ENCODE measurements at places on chromosomes 6 and 20. TPM values are rescaled to one million over a fixed set of nuclear protein-coding genes. Genes with fewer than 3 reads are reported as not detected.

GRCh38 chr6:15817100-15817499, 154.3 kb upstream of the DTNBP1 start:
- DNase-seq: no peak

GRCh38 chr6:4675121-4675520, 101.1 kb upstream of the CDYL start:
- DNase-seq: no peak

DNA sequence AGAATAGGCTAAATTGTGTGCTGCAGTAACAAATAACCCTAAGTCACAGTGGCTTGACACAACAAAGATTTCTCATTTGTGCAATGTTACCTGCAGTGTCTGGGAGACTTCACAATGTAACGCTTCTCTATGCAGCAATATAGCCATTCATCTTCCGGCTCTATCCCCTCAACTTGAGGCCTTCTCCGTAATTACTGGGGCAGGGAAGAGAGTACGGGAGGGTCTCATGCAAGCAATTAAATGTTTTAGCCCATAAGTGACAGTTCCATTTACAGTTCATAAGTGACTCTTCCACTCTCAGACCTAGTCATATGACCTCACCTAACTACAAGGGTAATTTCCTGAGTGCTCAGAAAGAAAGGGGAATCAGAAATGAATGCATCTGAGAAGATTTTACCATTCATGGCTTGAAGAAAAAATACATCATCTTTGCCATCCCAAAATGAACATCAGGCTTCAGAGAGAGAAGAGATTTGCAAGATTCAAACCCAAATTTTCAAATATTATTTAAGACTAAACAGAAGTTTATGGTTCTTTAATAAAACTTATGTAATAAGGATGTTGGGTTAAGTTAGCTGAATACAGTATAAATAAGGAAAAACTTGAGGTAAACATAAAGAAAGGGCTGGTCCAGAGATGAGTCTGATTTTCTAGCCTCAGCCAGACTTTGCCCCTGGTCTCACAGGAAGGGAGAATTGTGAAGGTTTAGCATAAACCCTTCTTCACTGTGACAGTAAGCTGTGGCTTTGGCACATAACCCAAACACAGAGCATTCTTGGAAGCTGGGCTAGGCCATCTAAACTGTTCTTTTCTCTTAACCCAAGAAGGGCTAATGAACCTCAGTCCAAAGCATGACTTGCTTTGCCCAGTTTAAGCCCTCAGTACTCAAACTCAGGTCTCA, 13.3 kb downstream of the GPR6 start:
- DNase-seq: no peak

DNA sequence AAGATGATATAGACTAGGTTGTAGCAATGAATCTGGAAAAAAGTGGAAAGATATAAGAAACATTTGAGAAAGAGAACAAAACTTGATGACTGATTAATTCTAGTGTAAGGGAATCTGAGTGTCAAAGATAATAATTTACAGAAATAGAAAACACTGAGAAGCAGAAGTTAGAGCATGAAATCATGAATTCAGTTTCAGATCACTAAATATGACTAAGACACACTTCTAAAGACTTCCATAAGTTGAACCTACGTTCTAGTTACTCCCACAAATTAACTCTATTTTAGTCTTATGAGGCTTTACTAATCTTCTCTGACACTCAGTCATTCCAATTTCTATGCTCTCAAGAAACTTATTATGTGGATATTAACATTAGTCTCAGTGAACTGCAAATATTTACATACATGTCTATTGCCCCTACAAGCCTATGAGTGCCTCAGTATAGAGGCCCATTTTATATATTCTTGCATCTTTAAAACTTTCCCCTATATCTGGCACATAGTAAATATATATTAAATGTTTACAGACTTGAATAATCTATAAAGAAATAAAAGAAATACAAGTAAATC, 30.4 kb downstream of the IBTK start:
- no peak for DNase-seq

DNA sequence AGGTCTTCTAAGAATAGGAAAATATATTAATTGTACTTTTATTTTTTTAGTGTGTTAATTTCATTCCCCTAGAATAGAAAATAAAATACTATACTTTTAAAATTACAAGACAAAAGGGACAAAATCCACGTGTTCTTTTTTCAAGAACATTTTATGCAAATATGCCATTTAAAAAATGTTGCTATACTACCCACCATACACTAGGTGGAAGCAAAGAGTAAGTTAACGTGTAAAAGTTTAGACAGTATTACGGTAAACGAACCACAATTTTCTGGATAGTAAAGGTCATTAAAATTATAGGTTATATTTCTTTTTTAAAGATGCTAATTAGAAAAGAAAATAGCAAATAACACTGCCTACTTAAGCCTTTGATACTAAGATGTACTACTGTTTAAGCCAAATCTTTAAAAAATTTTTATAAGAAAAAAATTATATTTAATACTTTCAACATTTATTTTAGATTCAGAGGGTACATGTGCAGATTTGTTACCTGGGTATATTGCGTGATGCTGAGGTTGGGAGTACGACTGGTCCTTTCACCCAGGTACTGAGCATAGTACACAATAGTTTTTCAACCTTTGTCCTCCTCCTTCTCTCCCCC, 287.6 kb downstream of the PHF3 start:
- DNase-seq: no peak

DNA sequence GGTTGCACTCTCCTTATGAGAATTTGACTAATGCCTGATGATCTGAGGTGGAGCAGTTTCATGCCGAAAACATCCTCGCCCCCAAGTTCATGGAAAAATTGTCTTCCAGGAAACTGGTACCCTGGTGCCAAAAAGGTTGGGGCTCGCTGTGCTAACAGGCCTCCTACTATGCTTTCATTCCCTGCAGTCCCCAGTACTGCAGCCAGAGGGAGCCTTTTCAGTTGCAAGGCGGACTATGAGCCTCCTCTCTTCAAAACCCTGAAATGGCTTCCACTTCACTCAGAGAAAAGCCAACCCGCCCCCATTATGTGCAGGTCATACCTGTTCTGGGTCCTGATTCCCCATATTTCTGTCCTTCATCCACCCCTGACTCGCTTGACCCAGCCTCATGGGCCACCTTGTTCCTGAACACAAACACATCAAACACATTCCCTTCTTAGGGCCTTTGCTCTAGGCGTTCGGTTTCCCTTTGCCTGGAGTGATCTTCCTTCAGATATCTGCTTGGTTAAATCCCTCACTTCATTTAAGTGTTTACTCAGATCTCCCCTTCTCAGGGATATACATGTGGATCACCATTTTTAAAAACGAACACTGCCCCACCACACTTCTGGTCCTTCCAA, 173.7 kb downstream of the PHACTR1 start:
- DNase-seq: no peak

GRCh38 chr20:58755766-58756449, 63.3 kb downstream of the NPEPL1 start:
- DNase-seq: no peak

GRCh38 chr6:2030682-2031244, 214.6 kb downstream of the GMDS start:
- no peak for DNase-seq

DNA sequence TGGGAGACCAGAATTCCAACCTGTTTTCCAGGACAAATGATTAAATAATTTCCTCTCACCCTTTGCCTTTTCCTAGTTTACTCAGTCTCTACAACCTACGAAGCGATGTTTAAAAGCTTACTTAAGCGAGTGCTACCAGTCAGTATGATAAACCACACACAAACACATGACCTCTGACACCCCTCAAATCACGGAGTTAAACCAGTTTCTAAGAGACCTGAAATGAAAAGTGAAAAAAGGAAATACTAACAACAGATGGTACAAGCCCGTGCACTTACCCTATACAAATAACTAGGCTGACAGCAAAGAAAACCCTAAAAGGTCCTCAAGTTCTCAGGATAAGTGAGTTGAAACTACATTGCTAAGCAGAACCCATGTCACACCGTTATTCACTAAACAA, 7.7 kb downstream of the TNFRSF21 start:
- no peak for DNase-seq

DNA sequence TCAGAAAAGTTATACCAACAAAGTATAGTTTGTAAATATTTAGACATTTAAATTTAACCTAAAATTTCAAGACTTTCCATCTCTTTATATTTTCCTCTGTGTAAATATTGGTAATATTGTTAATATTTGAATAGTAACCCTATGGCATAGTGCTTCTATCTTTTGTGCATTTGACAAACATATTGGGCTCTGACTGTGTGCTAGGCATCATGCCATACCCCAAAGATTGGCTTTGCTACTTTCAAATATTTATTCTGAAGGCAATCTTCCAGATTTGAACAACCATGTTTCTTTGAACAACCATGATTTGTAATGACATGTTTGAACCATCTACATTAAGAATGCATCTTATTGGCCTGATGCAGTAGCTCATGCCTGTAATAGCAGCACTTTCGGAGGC, 15.5 kb upstream of the PRDM1 start:
- no peak for DNase-seq

DNA sequence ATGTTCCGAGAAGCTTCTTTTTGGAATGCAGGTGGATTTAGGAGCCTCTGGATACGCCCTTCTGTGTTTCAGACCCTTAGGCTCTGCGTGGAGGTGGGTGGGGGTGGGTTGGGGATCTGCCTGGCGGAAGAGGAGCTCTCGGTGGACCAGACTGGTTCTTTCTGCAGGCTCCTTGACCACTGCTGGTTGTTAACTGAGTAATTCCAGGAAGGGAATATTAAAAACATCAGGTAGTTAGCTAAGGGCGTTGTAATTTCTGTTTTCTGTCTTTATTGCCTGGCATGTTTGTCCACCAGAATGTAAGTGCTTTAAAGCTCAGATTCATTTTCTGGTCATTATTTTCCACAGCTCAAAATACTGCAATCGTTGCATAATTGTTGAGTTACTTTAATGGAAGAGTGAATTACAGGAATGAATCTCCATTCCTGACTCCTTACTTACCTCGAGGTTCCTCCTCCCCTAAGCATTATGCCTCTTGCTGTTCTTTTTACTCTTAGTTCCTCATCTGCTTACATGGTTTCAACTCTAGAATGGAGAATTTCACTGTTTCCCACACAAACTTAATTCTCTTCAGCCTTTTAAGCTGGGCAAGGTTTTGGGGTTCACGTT, 5.9 kb downstream of the CDYL start:
- DNase-seq: no peak

GRCh38 chr6:24861934-24862333, 63.2 kb upstream of the ARMH2 start:
- DNase-seq: no peak

GRCh38 chr20:57480444-57481160, 44.3 kb downstream of the CTCFL start:
- DNase-seq: peak; percentile 61

- no peak for DNase-seq
These were observed 2.7 kb downstream of the COL21A1 start for GRCh38 chr6:56244528-56245253.

GRCh38 chr6:145003145-145003544, 718.0 kb downstream of the UTRN start:
- no peak for DNase-seq

DNA sequence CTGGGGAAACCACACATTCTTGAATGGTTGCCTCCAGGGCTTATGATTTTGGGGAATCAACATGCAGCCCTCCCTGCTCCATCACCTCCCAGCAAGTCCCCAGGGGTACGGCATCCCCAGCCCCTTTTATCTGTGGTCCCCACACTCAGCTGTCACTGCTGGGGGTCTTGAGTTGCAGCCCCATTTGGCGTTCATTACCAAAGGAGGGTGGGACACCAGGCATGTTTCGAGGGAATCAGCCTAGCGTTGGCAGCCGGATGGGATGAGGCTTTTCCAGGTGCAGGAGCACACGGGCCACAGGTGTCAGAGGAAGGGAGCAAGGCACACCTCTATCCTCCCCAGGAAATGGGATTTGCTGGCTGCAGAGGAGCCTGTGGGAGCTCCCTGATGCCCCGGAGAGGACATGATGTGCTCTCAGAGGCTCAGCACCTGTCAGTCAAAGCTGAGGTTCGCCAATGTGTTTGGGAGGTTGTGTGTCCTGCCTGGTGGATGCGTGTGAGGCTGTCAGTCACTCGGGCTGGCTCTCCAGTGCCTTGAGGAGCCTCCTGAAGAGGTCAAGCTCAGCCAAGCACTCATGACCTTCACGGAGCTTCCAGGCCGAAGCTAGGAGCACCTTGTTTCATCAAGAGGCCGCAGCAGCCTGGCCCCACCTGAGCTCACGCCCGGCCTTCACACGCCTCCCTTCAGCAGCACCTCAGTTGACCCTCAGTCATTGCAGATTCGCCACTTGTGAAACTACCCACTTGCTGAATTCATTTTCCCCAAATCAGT, 95.0 kb downstream of the ERMARD start:
- peak; percentile 56 for DNase-seq

Gene ACTR5
- total RNA-seq: 5.8 TPM

Gene ADRM1
- total RNA-seq: 70.3 TPM

Gene KHDC1L
- not detected for total RNA-seq

Gene RCAN2
- total RNA-seq: 69.6 TPM

Gene MAP7
- 2.7 TPM for total RNA-seq

Gene HAO1
- total RNA-seq: not detected

Gene MUCL3
- total RNA-seq: not detected

Data from posterior vena cava (tissue), 2 donors.